Panc1 (cell line): ENCODE measurements at places on chromosomes 12 and 14. TPM values are rescaled to one million over a fixed set of nuclear protein-coding genes. Genes with fewer than 3 reads are reported as not detected.
A peak's percentile ranks its signal among the peaks of the same experiment; 100 is the strongest.

Gene PRR13
- 454 TPM for total RNA-seq

- no peak overlapping the region for H3K4me3 ChIP-seq
- no peak overlapping the region for H3K27ac ChIP-seq
- no peak for DNase-seq
- peaks cover 7% of the 10 kb centered on the region; the same call in 1 of the 2 replicates for H3K27me3 ChIP-seq
- H3K4me1 ChIP-seq: no peaks in the 10 kb centered on the region
Measured at GRCh38 chr12:71948390-71948789, 9.7 kb downstream of the TPH2 start.

DNA sequence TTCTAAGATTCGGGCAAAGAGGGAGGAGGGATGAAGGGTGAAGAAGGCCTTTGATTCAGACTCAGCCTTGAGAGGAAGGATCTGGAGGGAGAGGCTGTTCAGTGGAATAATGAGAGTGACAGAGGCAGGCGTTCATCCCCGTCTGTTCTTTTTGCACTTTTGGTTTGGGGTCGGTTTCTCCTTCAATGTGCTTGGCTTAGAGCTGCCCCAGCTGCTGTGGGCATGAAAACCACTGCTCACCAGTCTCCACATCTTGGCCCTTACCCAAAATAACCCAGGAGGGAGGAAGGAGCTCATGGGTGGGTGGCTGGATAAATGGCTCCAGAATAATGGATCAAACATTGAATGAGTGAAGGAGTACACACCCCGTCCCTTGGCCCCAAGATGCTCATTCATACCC is 261.7 kb upstream of the FKBP4 start:
- H3K27me3 ChIP-seq: no peaks in the 10 kb centered on the region
- no peak overlapping the region for H3K27ac ChIP-seq
- no peak for DNase-seq
- H3K4me1 ChIP-seq: no peaks in the 10 kb centered on the region
- H3K4me3 ChIP-seq: no peak overlapping the region

GRCh38 chr12:21672146-21672545 is 14.5 kb upstream of the LDHB start:
- no peak overlapping the region for H3K27ac ChIP-seq
- no peaks in the 10 kb centered on the region; the same call in 1 of the 2 replicates for H3K36me3 ChIP-seq
- H3K27me3 ChIP-seq: peaks cover 2% of the 10 kb centered on the region; the same call in 1 of the 2 replicates

Gene CLEC4A
- 0.33 TPM for total RNA-seq

DNA sequence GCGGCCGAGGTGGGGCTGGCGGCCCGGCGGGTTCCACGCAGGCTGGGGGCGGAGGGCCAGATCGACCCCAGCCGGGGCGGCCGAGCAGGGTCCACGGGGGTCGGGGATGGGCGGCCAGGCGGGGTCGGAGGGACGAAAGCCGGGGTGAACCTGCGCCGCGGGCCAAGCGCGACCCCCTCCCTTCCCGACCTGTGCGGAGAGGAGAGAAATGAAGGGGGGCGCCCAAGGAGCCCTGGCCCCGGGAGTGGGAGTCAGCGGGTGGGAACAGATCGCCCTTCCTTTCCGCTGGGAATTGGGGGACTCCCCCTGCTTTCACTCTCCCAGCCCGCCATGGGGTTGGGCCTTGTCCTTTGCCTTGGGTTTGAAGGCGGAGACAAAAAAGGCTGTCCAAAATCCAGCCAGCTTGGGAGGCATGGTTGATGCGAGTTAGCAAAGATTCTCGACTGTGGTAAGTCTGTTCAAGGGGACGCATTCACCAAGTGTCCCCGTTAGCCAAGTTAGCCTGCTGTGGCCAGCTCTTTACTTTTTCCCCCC is 559 bp upstream of the CKAP4 start:
- H3K4me3 ChIP-seq: peak overlapping the region; percentile 57
- DNase-seq: no peak
- H3K27me3 ChIP-seq: no peaks in the 10 kb centered on the region
- H3K4me1 ChIP-seq: peaks cover 4% of the 10 kb centered on the region; the same call in 1 of the 2 replicates
- peak overlapping the region; percentile 70 for H3K27ac ChIP-seq

DNA sequence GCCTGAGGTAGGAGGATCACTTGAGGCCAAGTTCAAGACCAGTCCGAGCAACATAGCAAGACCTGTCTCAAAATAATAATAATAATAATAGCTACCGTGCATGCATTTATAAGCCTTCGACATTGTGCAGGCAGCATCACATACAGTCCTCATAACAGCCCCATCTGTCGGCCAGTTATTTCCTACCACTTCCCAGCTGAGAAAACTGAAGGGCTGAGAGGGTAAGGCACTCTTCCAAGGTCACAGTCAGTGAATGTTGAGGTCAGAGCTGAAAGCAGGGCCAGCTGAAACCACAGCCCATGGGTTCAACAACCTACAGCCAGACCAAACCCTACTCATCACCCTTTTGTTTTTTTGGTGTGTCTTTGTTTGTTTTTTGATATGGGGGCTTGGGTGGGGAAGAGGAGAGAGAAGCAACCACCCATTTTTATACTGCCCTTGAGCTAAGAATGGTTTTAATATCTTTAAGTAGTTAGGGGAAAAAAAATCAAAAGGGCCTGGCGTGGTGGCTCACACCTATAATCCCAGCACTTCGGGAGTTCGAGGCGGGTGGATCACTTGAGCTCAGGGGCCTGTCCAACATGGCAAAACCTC is 16.8 kb upstream of the ITPK1 start:
- DNase-seq: no peak
- H3K27me3 ChIP-seq: no peaks in the 10 kb centered on the region
- H3K27ac ChIP-seq: no peak overlapping the region
- H3K36me3 ChIP-seq: no peaks in the 10 kb centered on the region
- no peaks in the 10 kb centered on the region for H3K4me1 ChIP-seq

- H3K4me3 ChIP-seq: no peak overlapping the region
- no peaks in the 10 kb centered on the region; the same call in 1 of the 2 replicates for H3K4me1 ChIP-seq
- H3K36me3 ChIP-seq: no peaks in the 10 kb centered on the region
- no peak overlapping the region for H3K27ac ChIP-seq
Measured at GRCh38 chr12:57477710-57478681, 1.7 kb downstream of the ARHGAP9 start.

Gene GPD1
- total RNA-seq: 0.28 TPM

DNA sequence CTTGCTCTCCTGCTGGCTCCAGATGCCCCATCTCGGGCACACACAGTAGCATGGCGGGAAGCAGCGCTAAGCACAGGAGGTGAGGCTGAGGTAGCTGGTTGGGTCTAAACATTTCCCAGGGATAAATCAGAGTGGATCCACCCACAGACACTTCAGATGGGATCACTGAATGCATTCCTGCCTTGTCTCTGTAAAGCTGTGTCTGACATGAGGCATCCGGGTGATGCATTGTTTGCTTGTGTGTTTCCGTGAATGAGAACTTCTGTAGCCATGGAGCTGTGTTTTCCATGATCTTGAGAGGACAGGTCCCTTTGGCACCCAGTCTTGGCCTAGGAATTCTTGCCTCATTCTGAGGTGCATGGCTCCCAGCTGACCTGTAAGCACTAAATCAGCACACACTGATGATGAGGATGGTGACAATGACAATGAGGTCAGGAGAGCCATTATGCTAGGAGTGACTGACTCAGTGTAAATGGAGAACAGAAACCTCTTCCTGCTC is 6.7 kb upstream of the KRT75 start:
- H3K27me3 ChIP-seq: no peaks in the 10 kb centered on the region
- H3K4me3 ChIP-seq: no peak overlapping the region
- no peak for DNase-seq
- H3K36me3 ChIP-seq: no peaks in the 10 kb centered on the region

Gene PPP1R3E
- total RNA-seq: 8.8 TPM

Gene TARBP2
- 67.3 TPM for total RNA-seq

DNA sequence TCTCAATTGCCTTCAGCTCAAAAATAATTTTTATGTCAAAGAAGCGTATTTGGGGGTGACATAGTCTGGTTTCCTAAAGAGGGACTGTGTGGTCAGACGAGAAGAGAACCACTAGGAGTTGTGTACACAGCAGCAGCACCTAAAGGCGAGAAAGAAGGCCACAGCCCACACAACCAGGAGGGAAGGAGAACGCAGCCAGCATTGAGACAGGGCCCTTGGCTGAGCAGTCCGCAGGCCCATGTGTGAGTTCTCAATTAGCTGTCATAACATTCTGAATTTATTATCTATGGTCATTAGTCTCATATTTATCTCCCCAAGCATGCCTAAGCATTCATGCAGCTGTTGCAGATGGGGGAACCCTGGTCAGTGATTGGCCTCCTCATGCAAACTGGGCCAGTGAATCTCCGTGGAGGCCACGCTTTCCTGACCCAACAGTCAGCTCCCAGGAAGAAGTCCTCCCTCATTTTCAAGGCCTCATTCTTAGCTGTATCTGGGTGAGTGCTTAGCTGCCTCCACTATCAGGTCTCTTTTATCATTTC is 81.2 kb upstream of the ATF7IP start:
- no peaks in the 10 kb centered on the region for H3K4me1 ChIP-seq
- no peak overlapping the region for H3K27ac ChIP-seq
- no peak for DNase-seq
- H3K36me3 ChIP-seq: no peaks in the 10 kb centered on the region

- H3K36me3 ChIP-seq: no peaks in the 10 kb centered on the region
- no peak for DNase-seq
- H3K4me3 ChIP-seq: no peak overlapping the region
- no peaks in the 10 kb centered on the region for H3K27me3 ChIP-seq
- no peak overlapping the region for H3K27ac ChIP-seq
Measured at GRCh38 chr12:1912580-1913376, 5.7 kb downstream of the CACNA2D4 start.

Gene GALNT4
- 5.1 TPM for total RNA-seq

Gene KRT80
- total RNA-seq: 51.5 TPM

Gene TTC9
- total RNA-seq: 0.49 TPM

Gene CKAP4
- total RNA-seq: 95.9 TPM

Gene CRIP1
- total RNA-seq: 1,056 TPM

Gene CFAP251
- 4.2 TPM for total RNA-seq

DNA sequence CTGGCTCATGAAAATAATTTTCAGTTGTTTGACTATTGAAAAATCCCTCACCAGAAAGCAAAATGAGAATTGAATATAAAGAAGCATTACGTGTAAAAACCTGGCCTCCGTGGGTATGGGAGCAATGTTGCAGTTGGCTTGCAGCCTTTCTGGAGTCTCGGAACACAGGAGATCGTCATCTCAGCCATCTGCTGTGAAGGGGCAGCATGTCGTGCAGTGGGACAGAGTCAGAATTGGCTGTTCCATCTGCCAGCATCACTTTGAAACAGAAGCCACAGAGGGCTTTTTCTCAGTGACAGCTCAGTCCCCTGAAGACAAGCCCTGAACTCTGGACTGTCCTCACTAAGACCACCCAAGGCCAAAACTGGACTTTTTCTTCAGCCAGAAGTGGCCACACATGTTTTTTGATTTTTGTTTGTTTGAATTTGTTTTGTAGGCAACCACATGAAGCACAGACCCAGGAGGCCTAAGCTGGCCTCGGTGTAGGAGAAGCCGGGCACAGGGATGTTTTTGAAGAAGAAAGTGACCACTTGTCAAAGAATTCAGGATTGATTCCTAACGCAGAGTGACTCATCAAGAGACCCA is 170.8 kb upstream of the DYRK2 start:
- no peaks in the 10 kb centered on the region for H3K4me1 ChIP-seq
- DNase-seq: no peak
- H3K27ac ChIP-seq: no peak overlapping the region
- no peaks in the 10 kb centered on the region; the same call in 1 of the 2 replicates for H3K27me3 ChIP-seq
- H3K36me3 ChIP-seq: no peaks in the 10 kb centered on the region
- no peak overlapping the region for H3K4me3 ChIP-seq

- no peak for DNase-seq
- 0 out of 2 replicates have a peak, but pooled peaks cover 3% of the 10 kb centered on the region for H3K4me1 ChIP-seq
- no peaks in the 10 kb centered on the region for H3K27me3 ChIP-seq
- H3K4me3 ChIP-seq: no peak overlapping the region
Measured at GRCh38 chr12:93980711-93981110, 167.7 kb upstream of the PLXNC1 start.

GRCh38 chr12:121709478-121709961 is 3.0 kb upstream of the TMEM120B start:
- H3K27me3 ChIP-seq: no peaks in the 10 kb centered on the region
- H3K4me1 ChIP-seq: peaks cover 11% of the 10 kb centered on the region; the same call in 1 of the 2 replicates
- H3K36me3 ChIP-seq: 0 out of 2 replicates have a peak, but pooled peaks cover 3% of the 10 kb centered on the region
- DNase-seq: no peak
- no peak overlapping the region for H3K27ac ChIP-seq

Gene DTX1
- 0.44 TPM for total RNA-seq

DNA sequence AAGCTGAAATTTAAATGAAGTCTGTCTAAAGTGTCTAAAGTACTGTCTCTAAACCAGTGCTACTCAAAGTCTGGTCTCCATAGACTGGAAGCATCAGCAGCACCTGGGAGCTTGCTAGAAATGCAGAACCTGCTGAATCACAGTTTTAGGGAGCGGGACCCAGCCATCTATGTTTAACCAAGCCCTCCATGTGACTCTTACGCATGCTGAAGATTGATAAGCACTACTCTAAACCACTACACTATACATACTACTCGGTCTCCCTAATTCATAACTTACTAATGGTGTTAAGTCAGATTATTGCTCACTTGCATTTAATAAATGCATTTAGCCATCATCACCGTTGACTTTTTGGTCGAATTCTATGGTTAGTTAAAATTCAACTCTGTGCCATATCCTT is 88.8 kb downstream of the SLC25A21 start:
- H3K4me3 ChIP-seq: no peak overlapping the region
- H3K36me3 ChIP-seq: no peaks in the 10 kb centered on the region
- DNase-seq: no peak
- no peaks in the 10 kb centered on the region; the same call in 1 of the 2 replicates for H3K4me1 ChIP-seq

DNA sequence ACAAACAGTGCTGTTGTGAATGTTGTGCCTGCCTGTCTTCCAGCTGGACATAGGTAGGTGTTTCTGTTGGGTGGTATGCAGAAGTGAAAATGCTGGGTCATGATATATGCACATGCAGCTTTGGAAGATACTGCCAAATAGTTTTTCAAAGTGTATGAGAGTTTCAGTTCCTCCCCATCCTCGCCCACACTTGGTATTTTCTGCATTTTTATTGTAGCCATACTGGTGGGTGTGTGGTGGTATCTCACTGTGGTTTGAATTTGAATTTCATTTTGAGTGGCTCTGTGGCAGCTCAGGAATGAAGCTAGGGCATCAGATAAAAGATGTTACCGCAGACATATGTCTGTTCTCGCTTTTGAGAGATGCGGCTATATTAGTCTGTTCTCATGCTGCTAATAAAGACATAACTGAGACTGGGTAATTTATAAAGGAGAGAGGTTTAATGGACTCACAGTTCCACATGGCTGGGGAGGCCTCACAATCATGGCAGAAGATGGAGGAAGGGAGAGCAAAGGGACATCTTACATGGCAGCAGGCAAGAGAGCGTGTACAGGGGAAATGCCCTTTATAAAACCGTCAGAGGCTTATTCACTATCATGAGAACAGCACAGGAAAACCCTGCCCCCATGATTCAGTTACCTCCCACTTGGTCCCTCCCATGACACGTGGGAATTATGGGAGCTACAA is 183.1 kb downstream of the CAND1 start:
- H3K4me3 ChIP-seq: no peak overlapping the region
- no peak overlapping the region for H3K27ac ChIP-seq
- no peaks in the 10 kb centered on the region for H3K4me1 ChIP-seq
- H3K27me3 ChIP-seq: 0 out of 2 replicates have a peak, but pooled peaks cover 2% of the 10 kb centered on the region

GRCh38 chr14:57871459-57872080 is 5.7 kb upstream of the SLC35F4 start:
- H3K27ac ChIP-seq: no peak overlapping the region; the same call in 1 of the 2 replicates
- no peak overlapping the region for H3K4me3 ChIP-seq
- peaks cover 18% of the 10 kb centered on the region for H3K4me1 ChIP-seq
- H3K27me3 ChIP-seq: no peaks in the 10 kb centered on the region
- peak; percentile 43 for DNase-seq

GRCh38 chr12:121781484-121781997 is 11.9 kb downstream of the RHOF start:
- H3K27ac ChIP-seq: peak overlapping the region; percentile 73
- no peaks in the 10 kb centered on the region for H3K27me3 ChIP-seq
- peaks cover 4% of the 10 kb centered on the region for H3K36me3 ChIP-seq
- H3K4me1 ChIP-seq: peaks cover 35% of the 10 kb centered on the region
- no peak overlapping the region for H3K4me3 ChIP-seq

Gene LBHD2
- total RNA-seq: not detected

Gene CCDC198
- not detected for total RNA-seq
